ENCODE measurements at places on chromosomes 13 and 19.

DNA sequence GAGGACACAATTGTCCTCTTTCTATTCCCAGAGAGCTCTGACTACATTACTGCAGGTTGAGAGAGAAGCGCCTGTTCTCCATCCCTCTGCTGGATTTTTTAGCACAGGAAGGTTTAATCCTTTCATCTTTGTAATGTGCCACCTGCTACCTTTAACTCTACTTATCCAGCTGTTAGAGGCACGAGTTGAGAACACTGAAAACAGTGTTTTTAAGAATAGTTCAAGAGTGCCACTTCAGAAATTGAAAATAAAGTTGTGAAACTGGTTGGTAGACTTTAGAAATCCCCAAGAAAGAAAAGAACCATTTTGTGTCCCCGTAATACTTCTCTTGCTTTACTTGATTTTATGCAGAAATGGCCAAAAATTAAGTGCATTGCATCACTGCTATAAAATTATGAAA lies 20.6 kb downstream of the FREM2 start:
- DNase-seq, result no peak

DNA sequence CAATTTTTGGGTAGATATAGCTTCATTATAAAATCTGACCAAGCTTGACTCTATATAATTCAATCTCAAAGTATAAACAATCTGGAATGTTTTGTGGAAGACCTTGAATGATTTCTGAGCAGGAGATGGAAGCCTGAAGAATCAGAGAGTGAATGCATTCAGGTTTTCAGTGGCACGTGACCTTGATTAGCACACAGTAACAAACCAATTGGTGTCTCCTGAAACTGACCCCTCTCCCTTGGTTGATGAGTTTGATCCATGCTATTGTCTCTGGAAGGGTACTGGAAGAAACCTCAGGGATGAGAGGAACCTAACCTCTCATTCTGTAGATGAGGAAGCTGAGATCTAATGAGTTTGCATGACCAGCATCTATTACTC lies 39.6 kb downstream of the PCDH8 start:
- DNase-seq, result no peak

GRCh38 chr19:9849791-9850190 lies 14.7 kb downstream of the PIN1 start:
- no peak for DNase-seq

- no peak for DNase-seq
Measured at GRCh38 chr13:111177921-111178320, 62.8 kb downstream of the ARHGEF7 start.

DNA sequence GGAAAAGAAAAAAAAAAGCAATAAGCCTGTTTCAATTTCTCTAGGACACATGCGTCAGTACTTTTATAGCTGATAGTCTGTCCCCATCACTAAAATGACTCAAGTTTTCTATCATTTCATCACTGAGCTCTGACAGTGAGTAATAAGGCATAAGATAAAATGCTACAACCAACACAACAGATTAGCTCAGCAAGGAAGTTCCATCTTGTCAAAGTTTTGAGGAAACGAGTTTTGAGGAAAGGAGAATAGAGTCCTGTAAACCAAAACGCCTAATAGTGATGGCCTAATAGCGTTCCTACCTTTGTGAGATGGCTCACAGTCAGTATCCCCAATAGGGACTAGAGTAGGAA lies 145.1 kb downstream of the LACC1 start:
- no peak for DNase-seq

- no peak for DNase-seq
Measured at GRCh38 chr13:48629277-48629676, 24.5 kb upstream of the CYSLTR2 start.

DNA sequence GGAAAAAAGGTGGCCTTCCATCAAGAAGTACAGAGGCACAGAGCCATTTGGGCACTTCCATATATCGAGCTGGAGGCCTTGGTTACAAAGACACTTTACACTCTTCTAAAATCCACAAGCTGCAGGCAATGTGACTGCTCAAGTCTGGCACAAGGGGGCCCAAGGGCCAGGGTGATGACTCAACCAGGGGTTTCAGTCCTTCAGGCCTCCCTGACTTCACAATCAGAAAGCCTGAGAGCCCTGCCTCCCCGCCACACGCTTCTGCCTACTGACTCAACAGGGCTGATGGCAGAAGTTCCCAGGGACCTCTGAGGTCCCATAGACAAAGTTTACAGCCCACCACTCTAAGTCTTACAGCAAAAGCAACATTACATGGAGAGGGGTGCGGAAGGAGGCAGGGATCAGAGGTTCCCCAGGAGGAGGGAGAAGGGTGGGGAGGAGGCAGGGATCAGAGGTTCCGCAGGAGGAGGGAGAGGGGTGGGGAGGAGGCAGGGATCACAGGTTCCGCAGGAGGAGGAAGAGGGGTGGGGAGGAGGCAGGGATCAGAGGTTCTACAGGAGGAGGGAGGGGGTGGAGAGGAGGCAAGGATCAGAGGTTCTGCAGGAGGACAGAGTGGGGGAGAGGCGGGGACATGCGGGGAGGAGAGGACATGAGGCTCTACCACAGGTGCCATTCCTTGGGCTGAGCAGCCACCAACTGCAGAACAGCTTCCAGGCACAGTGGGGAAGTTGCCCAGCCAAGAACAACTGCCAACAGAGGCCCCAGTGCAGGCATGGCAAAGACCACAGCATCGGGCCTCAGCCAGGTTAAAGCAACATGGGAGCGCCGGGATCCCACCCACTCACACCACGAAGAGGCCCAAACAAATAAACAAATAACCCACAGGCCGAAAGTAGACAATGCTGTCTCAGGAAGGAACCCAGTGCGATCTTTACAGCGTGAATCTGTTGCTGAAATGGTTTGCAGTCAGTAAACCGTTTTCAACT lies 52.0 kb downstream of the SLC7A1 start:
- DNase-seq, result no peak

DNA sequence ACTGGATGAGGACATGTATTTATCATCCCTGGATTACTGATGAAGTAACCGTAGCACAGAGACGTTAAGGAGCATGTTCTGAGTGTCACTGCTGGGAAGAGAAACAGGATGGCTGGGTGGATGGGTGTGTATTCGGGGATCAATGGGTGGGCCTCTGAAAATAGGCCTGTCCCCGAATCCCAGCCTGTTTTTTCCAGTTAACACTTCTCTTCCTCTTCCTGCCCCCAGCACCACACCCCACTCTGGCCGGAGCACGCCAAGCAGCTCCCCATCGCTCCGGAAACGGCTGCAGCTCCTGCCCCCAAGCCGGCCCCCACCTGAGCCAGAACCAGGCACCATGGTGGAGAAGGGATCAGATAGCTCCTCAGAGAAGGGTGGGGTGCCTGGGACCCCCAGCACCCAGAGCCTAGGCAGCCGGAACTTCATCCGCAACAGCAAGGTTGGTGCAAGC lies 8.8 kb downstream of the GRAMD1A start:
- no peak for DNase-seq

GRCh38 chr13:70253834-70254233 lies 145.6 kb upstream of the KLHL1 start:
- no peak for DNase-seq

DNA sequence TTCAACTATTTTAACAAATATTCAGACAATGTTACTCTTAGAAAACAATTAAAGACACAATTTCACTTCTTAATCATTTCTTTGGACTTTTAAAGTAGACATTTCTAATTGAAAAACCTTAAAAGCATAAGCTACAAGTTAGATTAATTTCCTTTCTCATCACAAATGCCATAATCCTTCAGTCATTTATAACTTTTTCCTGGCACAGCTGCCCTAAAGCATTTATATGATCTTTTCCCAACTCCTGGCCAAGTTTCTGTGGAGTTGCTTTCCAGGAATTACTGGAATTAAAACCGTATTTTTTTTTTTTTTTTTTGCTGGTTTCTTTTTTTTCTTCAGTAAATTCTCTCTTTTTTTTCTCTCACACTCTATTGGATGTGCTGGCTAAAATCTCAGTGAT lies 615.9 kb downstream of the TBC1D4 start:
- DNase-seq, result no peak

DNA sequence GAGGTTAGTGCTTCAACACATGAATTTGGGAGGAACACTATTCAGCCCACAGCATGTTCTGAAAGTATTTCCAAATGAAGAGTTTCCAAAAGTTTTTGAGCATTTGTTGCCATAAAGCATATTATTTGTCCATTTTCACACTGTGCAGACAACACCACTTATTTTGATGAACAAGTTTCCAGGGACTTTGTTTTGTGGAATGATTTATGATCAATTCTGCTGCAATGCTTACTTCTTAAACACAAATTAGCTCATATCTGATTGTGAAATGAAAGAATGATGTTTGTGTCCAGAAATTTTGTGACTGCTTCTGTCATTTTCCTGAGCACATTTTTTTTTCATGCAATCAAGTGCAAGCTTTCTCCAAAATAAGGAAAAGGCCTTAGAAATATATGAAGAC lies 205.3 kb downstream of the RAP2A start:
- DNase-seq, result no peak

DNA sequence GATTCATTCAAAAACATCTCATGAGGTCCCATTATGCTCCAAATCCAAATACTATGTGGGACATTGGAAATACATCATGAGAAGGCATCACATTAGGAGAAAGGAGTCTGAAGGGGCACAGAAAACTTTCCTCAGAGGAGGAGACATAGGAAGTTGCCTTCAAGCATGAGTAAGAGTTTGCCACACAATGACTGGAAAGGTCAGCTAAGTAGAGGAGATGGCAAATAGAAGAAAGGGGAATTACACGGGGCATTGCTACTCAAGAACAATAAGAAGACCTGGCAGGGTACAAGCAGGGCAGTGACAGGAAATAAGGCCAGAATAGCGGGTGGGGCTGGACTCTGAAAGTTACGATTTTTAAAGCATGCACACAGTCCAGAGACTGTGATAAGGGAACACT lies 231.6 kb downstream of the SPRY2 start:
- no peak for DNase-seq

- no peak for DNase-seq
Measured at GRCh38 chr19:55015126-55015525, 22.9 kb downstream of the GP6 start.

DNA sequence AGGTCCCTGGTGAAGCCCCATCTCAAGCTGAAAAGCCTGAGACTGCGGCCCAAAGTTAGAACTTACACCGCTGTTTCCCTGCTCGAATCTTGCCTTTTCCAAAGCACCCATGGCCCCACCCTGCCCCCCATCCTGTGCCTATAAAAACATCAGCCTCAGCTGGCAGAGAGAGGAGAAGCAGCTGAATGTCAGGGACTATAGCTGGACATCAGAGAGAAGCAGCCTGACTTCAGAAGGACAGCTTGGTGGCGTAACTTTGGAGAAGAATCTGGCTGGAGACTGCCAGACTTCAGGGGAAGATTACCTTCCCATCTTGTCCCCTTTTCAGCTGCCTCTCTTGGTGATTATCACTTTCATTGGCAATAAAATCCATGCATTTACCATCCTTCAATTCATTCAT lies 9.3 kb upstream of the RCBTB2 start:
- DNase-seq, result no peak

DNA sequence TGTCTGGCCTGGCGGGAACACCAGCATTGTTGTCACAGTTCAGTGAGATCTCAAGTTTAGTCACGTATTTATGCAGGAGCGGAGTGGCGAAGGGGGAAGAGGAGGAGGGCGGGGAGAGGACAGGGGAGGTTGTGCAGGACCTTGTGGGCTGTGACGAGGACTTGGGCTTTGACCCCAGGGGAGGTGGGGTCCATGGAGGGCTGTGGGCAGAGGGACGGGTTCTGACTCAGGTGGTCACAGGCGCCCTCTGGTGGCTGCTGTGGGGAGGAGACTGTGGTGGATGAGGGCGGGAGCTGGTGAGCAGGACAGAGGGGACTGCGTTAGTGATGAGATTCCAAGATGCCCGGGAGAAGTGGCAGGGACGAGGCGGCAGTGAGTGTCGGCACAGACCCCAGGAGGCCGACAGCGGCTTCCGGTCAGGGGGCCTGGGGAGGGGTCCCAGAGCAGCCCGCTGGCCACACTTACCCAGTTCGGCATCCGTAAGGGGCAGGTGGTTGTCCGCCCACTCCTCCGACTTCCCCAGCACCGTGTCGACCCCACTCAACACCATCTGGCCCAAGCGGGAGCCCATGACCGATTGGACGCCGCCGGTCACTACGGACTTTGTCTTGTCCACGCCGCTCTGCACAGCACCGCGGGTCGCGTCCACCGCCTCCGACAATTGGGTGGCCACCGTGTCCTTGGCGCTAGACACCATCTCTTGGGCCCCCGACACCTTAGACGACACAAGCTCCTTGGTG lies 15.7 kb downstream of the PLIN3 start:
- DNase-seq, result peak; percentile 59

DNA sequence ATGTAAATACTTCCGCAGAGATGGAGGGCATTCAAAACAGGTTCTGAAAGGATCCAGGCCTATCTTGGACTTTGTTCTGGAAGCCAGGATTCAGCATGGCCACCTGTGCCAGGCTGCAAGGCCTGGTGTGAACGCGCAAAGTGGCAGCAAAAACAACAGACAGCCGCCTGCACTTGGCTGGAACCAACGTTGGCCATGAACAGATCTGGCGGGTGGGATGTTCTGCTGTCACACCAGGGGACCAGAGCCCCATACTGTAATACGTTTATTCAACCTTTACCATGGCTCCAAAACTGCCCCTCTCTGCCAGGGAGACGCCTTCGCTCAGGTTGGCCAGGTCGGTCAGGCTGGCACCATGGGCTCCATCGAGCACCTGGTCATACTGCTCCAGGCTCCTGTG lies 69.7 kb downstream of the EPS15L1 start:
- no peak for DNase-seq

GRCh38 chr19:50851620-50852019 lies 3.1 kb upstream of the KLK3 start:
- no peak for DNase-seq

DNA sequence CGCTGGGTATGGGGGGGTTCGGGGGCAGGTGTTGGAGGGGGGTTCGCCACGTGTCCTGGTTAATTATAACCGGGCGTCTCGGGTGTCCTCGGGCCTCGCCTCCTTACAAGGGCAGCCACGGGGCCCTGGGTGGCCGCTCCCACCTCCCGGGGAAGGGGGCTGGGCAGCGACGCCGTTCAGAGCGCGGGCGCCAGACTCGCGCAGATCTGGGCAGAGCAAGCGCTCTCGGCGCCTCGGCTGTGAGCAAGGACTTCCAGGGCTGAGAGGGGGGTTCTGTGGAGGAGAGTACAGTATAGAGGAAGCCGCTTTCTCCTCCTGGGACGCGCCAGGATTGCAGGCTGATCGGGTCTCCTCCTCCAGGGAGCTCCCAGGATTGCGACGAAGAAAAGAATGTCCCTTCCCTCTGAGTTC lies 1.0 kb upstream of the CKM start:
- no peak for DNase-seq

GRCh38 chr13:97522243-97522642 lies 88.3 kb downstream of the RAP2A start:
- DNase-seq, result no peak

- DNase-seq, result no peak
Measured at GRCh38 chr19:54448040-54448773, 792 bp upstream of the LENG8 start.

DNA sequence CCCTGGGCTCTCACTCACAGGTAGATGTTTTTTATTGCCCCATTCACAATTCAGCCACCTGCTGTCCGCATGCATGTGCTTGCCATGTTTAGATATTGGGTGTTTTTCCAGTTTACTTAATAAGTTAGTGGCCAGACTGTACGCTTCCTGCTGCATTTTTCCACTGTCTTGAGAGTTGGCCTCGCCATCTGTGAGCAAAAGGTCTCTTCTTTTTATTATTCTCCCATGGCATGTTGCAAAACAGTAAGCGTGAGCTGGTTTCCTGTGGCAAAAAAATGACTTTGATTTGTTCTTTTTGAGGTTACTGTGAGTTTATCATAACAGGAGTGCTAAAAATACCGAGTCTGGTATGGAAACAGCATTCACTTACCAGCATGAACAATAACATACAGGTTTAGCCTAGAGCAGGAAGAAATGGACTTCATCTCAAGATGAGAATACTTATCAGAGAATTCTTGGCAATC lies 46.0 kb downstream of the SAE1 start:
- peak; percentile 14 for DNase-seq

- peak; percentile 29 for DNase-seq
Measured at GRCh38 chr13:40102854-40103253, 447.4 kb downstream of the COG6 start.
